ENCODE measurements at places on chromosomes 16 and 17. TPM values are rescaled to one million over a fixed set of nuclear protein-coding genes. Genes with fewer than 3 reads are reported as not detected.

DNA sequence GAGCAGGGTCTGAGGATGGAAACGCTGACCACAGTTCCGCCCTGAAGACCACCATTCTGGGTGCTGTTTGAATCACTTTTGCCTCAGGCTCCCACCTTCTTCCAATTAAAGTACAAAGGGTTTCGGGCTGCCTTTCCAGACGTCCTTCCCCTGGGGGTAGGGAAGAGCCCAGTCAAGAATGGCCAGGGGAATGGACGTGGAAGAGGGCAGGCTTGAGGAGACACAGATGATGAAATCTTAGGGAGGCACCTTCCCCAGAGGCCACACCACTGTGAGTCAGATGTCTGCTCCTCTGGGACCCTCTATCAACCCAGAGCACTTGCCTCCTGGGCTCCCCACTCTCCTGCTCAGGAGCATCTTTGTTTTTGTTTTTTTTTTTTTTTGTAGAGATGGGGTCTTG, 27.5 kb upstream of the MTSS2 start:
- no peak for DNase-seq

DNA sequence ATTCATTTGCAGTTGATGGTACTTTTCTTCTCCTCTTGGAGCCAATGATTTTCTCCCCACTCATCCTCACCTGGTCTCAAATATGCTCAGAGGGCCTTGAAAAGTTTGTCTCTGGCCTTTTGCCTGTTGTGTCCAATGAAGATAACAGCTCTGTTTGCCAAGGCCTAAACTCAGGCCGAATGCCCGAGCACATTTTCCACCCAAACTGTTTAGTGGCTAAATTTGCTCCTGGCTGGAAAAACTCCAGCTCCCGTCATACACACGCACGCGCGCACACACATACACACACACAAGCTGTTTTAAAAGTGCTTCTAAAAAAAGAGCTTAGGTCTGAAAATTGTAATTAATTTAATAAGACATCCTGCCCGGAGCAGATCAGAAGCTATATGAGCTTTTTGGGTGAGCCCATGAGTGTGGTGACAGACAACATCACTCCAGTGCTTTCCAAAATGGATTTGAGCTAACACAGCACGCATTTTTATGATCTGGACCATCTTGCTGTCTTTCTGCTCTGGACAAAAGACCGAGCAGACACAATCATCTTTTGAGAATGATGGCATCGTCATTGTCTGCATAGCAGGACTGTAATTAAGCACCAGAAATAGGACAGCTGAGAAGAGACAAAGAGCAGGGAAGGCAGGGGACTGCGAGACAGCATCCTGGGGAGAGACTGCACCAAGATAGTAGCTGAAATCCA, 48.9 kb downstream of the IRX6 start:
- no peak for DNase-seq

- DNase-seq: no peak
Measured at GRCh38 chr17:65674246-65675045, 113.0 kb upstream of the AXIN2 start.

DNA sequence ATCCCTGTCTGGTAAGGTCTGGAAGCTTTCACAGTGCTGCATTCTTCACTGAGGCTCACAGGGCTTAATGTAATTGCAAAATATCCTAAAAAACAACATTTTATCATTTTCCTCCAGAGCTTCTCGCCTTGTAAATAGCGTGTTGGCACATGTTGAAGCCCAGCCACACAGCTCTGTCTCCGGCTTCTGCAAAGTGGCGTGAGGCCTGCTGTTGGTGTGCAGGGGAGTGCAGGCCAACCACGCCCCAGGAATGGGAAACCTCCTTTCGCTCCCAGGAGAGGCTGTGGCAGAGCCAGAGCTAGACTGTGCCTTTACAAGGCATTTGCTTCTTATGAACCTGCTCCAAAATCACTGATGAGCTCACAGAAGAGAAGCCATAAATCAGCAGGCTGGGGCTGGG, 248.2 kb upstream of the MAF start:
- DNase-seq: no peak

- DNase-seq: peak; percentile 22
Measured at GRCh38 chr17:42456223-42457106, 2.2 kb upstream of the ATP6V0A1 start.

SBK1 gene
- polyA plus RNA-seq: 16.9 TPM

DNA sequence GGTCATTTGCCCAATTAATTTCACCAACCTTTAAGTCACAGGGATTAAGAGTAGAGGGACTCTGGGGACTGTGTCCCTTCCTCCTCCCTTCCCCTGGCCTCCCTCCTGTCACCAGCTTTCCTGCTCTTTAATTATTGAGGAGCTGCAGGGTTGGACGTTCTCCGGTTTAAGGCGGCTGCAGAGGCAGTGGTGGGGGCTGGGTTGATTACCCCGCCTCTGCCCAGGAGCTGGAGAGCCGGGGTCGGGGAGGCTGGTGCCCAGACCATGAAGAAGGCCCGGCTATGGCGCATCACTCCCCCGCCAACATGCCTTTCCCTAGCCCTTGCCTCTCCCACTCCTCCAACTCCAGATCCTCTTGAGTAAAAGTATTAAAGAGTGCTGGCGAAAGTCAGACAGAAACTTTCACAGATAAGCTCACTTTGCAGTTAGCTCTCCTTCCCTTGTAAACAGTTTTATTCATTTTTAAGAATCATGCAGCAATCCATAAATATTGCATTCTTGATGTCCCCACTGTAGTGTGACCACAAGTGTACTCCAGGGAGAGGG, 1.1 kb upstream of the FOXJ1 start:
- DNase-seq: no peak

- DNase-seq: peak; percentile 38
Measured at GRCh38 chr17:79707931-79708891, 22.5 kb upstream of the ENPP7 start.

GRCh38 chr16:20271893-20272292, 55.4 kb downstream of the GP2 start:
- no peak for DNase-seq

DNA sequence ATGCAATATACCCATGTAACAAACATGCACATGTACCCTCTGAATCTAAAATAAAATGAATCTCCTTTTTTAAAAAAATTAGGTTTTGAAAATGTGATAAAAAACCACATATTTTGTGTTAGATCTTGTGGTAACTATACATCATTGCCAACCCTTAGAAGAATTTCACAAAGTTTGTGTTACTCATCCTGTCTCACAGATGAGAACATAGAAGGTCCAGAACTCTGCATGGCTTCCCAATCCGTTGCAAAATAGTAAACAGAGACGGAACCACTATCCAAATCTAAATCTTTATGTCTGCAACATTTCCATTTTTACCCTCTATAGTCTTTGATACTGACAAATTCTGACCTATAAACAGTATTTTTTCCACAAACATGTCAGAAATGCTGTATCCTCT, 759.9 kb downstream of the KCNJ2 start:
- DNase-seq: no peak

GRCh38 chr17:61635913-61636432, 45.0 kb upstream of the NACA2 start:
- peak; percentile 19 for DNase-seq

DNA sequence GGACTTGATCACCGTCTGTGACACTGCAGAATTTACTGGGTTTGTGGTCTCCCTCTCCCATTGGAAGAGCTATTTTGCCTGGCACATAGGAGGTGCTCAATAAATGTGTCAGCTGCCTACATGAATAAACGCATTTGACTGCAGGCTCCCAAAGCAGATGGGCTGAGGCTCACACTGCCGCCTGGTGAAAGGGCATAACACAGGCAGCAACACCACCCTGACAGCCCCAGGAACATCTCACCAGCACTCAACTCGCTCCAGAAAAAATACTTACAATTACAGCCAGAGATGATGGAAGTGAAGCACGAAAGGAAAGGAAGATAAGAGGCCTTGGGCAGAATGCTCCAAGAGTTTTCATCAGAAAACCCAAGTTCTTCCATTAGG, 73.9 kb downstream of the RPH3AL start:
- no peak for DNase-seq

DNA sequence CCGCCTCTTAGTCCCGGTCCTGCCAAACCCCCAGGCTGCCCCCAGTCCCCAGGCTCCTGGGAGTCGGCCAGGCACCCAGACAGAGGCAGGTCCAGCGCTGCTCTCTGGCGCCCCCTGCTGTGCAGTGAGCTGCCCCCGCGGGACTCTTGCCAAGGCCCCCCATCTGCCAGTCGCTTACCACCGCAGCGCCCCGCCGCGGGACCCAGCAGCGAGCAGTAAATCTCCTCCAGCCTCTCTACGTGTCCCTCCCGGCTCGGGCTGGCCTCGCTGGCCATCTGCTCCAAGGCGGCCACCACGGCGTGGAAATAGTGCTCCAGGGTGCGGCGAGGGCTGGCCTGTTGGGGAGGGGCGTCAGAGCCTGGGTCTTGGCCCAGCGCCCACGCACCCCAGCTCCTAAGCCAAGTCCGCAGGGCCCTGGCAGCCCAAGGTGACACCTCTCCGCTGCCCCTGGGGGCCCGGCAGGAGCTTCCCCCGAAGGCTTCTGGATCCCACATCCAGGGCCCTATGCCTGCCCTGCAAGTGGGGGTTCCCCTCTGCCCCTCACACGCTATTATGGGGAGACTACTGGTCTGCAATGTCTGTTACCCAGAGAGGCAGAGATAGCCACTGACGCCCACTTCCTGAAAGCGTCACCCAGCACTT, 33.7 kb upstream of the MFSD6L start:
- DNase-seq: no peak

SLC52A1 gene
- 0.47 TPM for polyA plus RNA-seq

GRCh38 chr17:79929257-79930061, 90.2 kb upstream of the CBX4 start:
- no peak for DNase-seq

NPIPB13 gene
- polyA plus RNA-seq: 27.9 TPM

PRDM7 gene
- 0.91 TPM for polyA plus RNA-seq

SALL1 gene
- polyA plus RNA-seq: 126 TPM

DNA sequence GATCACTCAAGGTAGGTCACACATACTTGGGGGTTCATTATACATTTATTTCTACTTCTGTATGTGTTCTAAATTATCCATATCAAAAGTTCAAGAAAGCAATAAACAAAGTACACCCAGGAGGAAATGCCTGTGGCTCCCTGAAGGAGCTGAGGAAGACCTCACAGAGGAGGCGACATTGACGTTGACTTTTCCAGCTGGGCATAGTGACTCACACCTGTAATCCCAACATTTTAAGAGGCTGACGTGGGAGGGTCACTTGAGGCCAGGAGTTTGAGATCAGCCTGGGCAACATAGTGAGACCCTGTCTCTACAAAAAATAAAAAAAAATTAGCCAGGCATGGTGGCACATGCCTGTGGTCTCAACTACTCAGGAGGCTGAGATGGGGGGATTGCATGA, 16.3 kb downstream of the ITGAD start:
- no peak for DNase-seq

- DNase-seq: no peak
Measured at GRCh38 chr17:57945996-57946797, 9.0 kb downstream of the CUEDC1 start.

DNA sequence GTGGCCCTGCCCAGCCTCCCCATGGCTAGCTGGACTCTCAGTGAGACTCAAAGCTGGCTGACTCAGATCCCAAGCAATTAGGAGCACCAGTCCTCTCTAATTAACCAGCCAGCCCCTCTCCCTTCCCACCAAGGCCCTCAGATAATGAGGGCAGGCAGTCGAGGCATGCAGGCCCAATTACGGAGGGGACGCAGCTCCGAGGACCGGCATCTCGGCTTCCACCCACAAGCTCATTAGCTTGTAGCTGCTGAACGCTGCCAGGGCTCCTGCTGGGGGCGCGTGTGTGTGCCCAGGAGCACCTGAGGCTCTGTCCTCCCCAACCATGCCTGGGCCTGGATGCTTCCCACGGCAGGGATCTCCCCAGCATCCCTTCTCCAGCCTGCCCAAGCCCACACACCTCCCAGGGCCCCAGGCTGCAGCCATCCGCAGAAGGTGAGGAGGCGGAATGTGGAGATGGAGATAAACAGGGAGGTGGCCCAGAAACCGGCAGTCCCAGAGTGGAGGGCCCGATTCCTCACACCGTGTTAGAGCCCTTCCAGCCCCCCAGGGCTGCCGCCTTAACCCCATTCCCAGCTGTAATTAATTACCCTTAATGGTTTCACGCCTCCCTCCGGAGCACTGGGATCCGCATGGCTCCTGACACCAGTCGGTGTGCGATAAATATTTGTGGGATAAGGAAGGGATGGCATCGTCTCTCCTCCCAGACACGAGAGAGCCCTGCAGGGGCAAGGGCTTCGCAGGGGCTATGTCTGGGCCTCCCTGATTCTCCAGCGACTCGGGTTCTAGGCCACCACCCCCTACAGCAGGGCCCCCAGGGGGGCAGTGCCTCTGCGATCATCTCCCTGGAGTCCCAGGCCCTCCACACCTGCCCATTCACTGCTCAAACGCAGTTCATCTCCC, 42.2 kb downstream of the RPH3AL start:
- no peak for DNase-seq

GRCh38 chr17:82661717-82662683, 13.8 kb upstream of the WDR45B start:
- no peak for DNase-seq

KRTAP1-1 gene
- polyA plus RNA-seq: not detected

DNA sequence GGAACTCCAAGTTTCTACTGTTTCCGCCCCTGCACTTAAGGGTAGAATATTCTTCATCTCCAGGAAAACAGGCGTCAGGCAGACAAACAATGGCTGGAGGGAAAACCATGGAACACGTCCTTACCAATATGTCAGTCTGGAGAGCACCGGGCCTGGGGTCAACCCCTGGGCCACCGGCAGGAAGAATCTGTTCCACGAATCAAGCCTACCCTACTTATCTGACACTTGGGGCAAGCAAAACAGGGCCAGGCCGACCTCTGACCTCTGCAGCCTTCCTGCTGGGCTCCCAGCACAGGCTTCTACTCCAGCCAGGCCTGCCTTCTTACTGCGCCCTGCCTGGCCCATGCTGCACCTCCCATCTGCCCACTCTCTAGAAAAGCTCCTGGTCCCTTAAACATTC, 10.1 kb downstream of the VAC14 start:
- DNase-seq: no peak

GRCh38 chr16:17474037-17474436, 3.3 kb upstream of the XYLT1 start:
- no peak for DNase-seq

DNA sequence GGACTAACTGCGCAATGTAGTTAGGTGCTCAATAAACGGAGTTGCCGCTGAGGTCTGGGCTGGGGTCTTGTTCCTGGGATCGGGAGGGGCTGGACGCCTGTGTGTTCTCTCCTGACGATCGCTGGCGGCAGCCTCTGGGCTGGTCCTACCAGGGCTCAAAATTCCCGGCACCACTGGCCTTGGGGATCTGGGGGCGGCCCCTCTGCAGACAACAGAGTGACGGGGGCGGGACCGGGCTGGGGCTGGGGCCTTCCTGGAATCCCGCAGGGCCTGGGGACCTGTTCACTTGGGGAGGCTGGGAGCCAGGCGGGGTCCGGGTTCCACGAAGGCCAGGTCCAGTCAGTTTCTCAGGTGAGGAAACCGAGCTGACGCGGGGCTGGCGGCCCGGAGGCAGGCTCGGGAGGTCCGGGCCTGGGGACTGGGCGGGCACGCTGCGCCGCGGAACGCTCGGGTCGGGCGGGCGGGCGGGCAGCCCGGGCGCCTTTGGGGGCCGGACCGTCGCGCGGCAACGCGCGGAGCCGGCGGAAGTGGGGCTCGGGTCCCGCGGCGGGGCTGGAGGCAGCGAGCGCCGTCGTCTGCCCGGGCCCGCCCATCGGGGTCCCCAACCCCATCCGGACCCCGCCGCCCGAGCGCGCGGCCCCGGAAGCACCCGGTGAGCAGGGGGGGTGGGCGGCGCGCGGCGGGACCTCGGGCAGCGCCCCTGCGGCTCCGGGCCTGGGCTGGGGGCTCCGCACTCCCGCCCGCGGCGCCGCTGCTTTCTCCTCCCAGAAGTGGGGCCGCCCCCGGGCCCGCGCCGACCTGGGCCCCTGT, at the start of gene PIGQ:
TSS of gene PIGQ (plus strand) at position 524 of the 810 bp plus-strand sequence. CDS start 4,107 bp downstream, outside the sequence.
- no peak for DNase-seq

FBXO39 gene
- 0.17 TPM for polyA plus RNA-seq

- DNase-seq: no peak
Measured at GRCh38 chr16:23223368-23223767, 40.8 kb downstream of the SCNN1G start.
